Stimulated activated naive CD8-positive, alpha-beta T cell treated with anti-CD3 and anti-CD28 coated beads, Interleukin-15, amount 100 ng/mL, for 72 hours (primary cell): ENCODE measurements at places on chromosomes 6 and 20.

DNA sequence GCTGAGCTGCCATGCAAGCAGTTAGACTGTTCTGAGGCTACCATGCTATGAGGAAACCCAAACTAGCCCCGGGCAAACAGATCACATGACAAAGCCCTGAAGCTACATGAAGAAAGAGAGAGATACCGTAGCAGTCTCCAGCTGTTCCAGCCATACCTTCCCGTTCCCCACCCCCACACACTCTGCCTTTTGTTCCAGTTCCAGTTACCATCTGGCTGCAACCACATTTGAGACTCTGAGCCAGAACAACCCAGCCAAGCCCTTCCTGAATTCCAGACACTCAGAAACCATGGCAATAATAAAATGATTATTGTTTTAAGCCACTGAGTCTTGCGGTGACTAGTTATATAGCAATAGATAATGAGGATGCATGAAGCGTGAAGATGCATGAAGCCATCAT is 28.3 kb downstream of the RIN2 start:
- no peak for DNase-seq

- DNase-seq = no peak
Observed at GRCh38 chr6:16735014-16735413, 26.2 kb downstream of the ATXN1 start.

DNA sequence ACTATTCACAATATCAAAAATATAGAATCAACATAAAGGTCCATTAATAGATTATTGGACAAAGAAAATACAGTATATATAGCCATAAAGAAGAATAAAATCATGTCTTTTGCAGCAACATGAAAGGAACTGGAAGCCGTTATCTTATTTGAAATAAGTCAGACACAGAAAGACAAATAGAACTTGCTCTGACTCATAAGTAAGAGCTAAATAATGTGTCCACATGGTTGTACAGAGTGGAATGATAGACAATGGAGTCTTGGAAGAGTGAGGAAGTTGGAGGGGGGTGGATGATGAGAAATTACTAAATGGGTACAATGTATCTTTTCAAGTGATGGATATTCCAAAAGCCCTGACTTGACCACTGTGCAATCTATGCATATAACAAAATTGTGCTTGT is 613.5 kb downstream of the PHF3 start:
- DNase-seq = no peak

DNA sequence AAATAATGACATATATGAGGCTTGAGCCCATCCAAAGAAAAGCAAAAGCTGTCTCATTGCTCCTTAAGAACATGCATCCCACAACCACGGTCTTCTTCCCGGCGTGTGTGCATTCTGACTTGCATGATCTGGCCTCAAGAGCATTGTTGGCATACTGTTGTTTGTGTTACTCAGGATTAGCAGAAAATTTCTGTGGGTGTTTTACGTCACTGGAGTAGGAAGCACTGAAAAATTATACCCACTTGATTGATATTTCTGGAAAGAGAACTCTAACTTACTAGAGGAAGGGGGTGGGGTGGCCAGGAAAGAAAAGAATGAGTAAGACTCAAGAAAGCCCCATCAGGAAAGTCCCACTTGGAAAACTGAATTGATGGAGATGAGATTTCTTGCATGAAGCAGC is 326.2 kb upstream of the PRDM1 start:
- no peak for DNase-seq
